Stimulated activated CD8-positive, alpha-beta memory T cell treated with anti-CD3 and anti-CD28 coated beads, Interleukin-7, amount 100 ng/mL, for 24 hours (primary cell): ENCODE measurements at places on chromosomes 3 and 15.

DNA sequence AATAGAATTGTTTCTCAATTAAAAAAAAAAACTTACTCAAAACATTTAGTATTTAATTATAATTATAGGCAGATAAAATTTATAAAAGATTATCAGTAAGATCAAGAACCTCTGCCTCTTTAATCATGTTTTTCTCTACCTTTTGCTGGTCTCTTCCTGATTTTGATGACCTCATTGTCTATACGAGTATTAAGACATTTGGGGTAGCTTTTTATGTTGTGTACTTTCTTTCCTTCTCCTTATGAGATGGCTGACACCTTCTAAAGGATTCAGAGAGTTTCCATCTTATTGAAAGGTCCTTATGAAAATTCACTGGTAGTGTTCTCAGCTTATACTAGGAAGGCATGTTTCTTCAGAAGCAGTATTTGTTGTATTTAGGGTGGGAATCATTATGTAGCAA is 426.3 kb downstream of the LPP start:
- DNase-seq = no peak

DNA sequence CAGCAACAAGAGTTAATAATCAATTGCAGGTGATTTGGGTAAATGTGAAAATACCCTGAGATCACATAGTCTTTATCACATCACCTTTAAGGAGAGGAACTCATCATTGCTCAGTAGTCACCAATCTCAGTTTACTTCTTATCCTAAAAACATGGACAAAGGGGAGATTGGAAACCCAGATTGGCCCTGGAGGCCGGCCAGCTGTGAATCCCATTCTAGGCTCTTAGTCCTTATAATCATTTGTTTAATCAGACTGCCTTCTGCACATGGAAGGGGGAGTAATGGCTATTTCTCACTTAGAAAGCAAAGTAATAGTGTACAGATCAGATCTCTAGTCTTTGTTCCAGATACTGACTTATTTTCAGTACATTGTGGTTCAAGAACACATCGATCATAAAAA is 37.2 kb upstream of the CPB1 start:
- no peak for DNase-seq

DNA sequence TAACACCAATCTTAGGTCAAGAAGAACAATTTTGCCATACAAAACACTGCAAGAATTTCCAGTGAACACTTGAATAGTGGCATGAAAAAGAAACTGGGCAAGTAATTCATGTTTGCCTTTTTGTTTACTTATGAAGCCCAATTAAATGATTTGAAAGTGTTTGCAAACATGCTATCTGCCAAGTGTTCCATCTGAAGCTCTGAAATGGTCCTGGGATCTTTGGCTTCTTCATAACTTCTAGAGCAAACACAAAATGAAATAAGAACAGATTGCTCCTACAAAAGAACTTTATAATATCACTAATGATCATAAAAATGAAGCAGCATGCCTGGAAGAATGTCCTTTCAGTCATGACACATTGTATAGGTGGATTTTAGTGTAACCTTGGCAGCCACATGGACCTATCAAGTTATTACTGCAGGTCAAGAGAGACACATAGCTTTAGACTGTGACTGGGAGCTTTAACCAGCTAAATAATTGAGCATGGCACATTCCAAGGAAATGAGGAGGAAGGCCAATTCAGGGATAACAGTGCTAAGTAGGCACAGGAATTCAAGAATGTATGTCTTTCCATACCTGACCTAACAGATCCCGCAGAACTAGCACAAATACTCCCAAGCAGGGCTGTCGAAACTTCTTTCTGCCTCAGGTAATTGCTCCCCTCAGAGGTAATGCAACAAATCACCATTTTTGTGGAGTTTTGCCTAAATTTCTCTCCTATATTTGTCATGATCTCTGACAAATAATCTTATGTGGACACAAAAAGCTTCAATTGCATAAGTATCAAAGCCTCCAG is 144.6 kb downstream of the DUT start:
- no peak for DNase-seq

GRCh38 chr3:67678665-67679064 is 24.3 kb upstream of the SUCLG2 start:
- no peak for DNase-seq

- DNase-seq = no peak
These were observed 39.3 kb downstream of the FGF7 start for GRCh38 chr15:49462232-49462844.

DNA sequence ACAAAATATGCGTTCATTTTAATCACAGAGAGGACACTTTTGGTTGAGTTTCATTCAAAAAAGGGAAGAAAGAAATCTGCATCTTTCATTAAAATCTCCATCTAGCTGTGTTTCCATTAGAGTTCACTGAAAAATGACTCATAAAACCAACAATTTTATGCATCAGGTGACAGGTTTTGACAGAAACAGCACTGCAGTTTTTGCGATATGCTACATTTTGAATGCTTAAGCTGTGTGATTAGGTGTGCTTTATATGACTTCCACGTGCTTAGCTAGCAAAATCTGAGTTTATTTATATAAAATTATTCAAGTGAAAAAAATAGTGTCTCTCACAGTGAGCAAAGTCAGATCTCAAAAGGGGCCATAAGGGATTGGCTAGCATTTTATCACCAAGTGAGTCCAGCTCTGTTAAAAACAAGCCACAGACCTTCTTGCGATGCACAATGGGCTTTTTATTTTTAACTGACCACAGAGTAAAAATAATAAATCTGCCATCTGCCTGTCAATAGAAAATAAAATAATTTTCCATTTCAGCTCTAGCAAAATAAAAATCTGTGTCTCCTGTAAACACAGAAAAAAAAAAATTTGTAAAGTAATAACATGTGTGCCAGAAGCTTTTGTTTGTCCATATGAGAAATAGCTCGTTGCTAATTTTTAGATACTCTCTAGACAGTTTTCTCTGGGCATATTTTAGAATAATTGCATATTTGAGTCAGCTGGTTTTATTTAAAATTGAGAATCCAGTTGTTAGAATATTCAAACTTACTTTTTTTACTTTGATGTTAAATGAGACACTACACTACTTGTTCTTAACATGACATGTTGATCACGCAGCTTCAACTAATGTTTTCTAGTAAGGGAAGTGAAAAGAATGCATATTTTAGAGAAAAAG is 409.8 kb downstream of the ROBO2 start:
- DNase-seq = no peak

DNA sequence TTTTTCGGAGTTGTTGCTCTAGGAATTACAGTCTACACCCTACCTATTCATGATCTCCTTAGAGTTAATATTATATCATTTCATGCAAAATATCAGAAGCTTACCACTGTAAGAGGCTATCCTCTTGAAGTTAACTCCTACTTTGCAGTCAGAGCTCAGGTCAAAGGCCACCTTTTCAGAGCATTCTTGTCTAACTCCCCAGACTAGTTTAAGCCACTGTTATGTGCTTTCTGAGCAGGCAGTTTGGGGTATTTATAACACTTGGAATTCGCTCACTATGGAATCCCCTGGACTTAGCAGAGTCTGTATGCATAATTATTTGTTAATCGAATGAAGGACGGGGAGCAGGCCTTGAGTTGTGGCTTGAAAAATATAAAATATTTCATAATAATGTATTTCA is 21.7 kb downstream of the MED12L start:
- no peak for DNase-seq

- no peak for DNase-seq
These were observed 976.0 kb downstream of the GBE1 start for GRCh38 chr3:80785475-80785874.

DNA sequence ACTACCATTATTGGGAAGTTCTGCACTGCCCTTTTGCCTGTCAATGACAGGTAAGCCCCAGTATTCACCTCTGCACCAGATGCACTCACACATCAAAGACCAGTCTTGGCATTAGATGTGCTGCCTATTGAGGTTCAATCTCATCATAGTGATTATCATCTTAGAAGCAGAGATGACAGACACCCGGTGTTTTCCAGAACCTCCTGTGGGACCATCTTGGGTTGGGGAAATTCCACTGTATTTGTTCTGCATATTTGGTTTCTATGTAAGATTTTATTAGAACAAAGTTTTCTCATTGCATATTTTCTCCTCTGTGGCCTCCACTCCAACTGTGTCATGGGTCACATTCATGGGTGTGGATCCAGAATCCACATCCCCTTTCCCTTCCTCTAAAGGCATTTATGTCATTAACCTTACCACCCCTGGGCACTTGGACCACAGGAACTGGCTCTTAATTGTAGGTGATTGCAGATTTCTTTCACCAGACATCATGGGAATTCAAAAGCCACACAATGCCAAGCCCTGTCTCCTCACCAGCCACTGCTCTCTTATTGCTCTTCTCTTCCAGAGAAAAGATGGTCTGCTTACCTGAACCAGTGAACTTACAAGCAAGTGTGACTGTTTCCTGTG is 31.2 kb downstream of the PLA1A start:
- no peak for DNase-seq

DNA sequence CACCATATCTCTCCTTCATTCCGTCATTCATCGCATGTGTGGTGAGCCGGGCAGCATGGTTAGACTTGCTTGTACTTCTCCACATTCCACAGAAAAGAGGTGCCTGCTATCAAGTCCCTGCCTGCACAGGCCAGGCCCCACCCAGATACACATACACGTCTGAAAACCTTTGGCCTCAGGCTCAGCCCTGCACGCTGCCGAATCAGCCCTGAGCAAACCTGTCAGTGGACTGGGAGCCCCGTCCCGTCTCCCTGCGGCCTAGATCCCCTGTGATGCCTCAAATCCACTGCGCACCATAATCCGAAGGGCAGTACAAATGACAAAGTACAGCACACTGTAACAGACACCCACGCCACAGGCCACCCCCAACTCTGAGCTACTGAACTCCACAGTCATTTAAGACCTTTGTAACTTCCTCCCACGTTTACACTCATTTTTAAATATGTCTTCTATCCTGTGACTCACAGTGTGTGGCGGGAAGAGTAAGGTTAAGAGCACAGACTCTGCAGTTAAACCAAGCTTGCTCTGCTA is 67.1 kb downstream of the MB21D2 start:
- DNase-seq = peak; percentile 12

GRCh38 chr15:66803182-66803729 is 101.2 kb downstream of the SMAD6 start:
- no peak for DNase-seq

- no peak for DNase-seq
These were observed 2.9 kb downstream of the CADM2 start for GRCh38 chr3:84961521-84962255.

DNA sequence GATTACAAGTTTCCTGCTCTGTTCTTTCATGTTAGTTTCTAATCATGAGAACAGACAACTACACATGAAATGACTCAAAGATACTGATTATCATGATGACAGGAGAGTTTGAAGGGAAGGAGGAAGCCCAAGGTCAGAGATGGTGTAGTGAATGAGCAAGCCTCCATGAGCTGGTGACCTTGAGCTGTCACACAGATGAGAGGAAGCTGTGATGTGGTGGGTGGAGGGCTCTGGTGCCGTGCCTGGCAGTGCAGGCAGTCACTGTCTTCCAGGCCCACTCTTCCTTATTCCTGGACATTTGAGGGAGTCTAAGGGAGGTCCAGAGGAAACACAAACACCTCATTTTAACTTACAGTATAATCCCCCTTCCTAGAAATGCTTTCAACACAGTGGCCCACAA is 133.4 kb upstream of the ROPN1 start:
- DNase-seq = no peak

DNA sequence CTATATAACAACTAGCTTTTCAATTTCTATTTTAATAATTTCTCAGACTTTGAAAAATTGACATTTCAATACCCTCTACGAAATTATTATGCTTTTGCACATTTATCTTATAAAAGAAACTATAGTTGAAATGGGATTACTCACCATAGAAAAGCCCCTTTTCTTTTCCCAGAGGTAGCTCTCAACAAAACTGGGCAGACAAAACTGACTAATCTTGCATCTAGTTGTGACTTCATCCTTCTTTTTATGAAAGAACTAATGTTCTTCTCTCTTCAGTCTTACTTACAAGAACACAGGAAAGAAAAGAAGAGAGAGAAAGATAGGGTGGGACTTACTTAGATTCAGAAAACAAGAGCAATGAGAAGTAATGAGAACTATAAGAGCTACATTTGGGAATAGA is 61.0 kb downstream of the GPR160 start:
- no peak for DNase-seq

DNA sequence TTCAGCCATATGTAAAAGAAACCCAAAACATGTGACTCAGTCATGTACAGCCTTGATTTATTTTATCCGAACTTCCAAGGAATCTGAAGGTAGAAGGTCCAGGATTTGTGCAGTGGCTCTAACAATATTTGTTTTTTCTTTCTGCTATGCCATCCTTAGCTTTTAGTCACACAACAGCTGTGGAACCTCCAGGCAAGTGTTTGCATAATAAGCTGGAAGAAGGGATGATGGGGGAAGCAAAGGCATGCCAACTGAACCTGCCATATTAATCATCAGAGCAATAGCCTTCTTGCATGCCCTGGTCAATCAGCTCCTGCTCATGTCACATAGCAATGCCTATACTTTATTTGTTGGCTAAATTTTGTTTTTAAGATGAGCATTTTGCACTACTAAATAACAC is 444.7 kb upstream of the ARPP21 start:
- no peak for DNase-seq

DNA sequence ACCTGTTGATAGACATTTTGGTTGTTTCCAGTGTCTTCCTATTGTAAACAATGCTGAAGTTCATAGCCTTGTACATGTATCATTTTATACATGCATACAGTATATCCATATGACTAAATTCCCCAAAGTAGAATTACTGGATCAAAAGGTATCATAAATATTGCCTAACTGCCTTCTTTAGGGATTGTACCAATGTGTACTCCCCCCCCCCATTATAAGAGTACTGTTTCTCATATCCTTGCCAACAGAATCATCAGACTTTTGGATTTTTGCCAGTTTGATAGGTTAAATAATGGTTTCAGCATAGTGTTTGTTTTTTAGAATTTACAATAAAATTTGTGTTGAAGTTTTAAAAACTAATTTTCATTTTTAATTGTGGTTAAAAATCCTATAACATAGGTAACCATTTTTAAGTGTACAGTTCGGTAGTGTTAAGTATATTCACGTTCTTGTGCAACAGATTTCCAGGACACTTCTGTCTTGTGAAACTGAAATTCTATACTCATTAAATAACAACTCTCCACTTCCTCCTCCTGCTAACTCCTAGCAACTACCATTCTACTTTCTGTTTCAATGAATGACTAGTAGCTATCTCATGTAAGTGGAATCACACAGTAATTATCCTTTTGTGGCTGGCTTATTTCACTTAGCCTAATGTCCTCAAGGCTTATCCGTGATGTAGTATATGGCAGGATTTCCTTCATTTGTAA is 30.8 kb upstream of the MAP3K13 start:
- no peak for DNase-seq

DNA sequence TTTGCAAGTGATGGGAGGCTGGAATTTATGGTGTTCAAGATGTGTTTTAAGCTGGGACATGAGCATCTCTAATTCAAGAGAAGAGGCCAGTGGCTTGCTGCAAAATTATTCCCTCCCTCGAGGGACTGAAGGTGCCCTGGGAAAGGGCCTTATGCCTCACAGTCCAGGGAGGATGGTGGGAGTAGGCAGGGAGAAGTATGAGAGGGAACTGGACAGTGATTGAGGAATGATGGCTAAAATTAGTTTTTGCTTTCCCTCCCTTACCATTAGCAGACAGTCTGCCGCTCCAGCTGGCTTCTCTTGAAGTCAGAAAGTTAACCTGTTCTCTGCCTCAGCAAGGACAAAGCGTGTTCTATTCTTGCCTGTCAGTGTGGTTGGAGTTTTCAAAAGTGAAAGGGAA is 139.8 kb upstream of the SEMA6D start:
- no peak for DNase-seq

- DNase-seq = no peak
These were observed 25.6 kb downstream of the FAM43A start for GRCh38 chr3:194711286-194711685.

GRCh38 chr3:35383719-35384555 is 255.4 kb upstream of the ARPP21 start:
- no peak for DNase-seq
